ENCODE measurements at places on chromosomes 5 and 9. TPM values are rescaled to one million over a fixed set of nuclear protein-coding genes. Genes with fewer than 3 reads are reported as not detected.

GRCh38 chr9:136700959-136701667 is 11.3 kb upstream of the DIPK1B start:
- DNase-seq, result no peak

- DNase-seq, result no peak
Observed at GRCh38 chr5:137375741-137376526, 123.2 kb downstream of the SPOCK1 start.

The TMC1 gene
- 0.75 TPM for total RNA-seq

DNA sequence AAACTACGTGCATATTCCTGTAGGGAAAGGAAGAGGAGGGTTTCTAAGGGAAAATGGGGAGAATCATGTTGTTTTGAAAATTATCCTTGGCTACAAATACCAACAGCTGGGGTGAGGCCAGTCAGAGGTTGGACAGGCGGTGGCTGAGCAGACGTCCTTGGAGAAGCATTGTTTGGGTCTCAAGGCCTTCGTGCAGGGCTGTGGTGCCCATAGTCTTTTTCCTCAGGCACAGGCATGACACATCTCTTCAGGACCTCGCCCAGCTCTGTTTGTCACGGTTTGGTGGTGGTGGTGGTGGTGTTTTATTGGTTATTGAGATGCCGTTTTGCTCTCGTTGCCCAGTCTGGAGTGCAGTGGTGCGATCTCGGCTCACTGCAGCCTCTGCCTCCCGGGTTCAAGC is 27.8 kb upstream of the EGFL7 start:
- DNase-seq, result no peak

Measured in A673 (cell line).